Activated naive CD4-positive, alpha-beta T cell treated with anti-CD3 and anti-CD28 coated beads, Interleukin-2, amount 50 U/mL, for 72 hours (primary cell): ENCODE measurements at places on chromosomes 6 and 20. TPM values are rescaled to one million over a fixed set of nuclear protein-coding genes. Genes with fewer than 3 reads are reported as not detected.

The ANKEF1 gene
- total RNA-seq = 1.8 TPM

The PRDM13 gene
- not detected for total RNA-seq

DNA sequence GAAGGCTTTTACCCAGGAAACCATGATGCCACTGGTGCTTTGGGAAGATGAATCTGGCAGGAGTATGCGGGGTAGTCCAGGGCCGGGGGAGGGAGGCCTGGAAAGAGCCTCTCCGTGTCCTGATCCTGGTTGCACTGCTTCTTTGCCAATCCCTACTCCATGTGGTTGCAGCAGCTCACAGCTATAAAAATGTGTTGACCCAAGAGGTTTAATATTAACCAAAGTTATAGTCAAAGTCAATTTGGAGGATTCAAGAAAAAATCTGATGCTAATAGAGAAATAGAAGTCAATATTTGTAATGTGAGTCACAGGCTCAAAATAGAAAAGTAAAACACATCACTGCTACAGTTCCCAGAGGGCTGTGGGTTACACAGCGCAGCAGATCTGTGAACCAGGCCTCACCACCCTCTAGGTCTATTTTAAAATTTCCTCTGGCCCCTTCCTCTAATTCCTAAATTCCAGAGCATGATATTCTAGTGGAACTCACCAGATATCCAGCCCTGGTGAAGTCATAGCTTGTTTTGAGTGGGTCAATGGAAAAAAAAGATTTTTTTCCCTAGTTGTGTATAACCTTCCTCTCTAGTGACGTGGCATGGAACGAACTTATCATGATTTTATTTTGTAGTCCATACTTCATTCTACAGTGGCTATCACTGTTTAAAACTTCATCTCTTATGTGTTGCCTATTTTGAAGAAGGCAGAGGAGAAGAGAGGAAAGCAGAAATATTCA lies 63.2 kb upstream of the BMP2 start:
- no peak for DNase-seq

GRCh38 chr6:144690133-144690532 lies 405.0 kb downstream of the UTRN start:
- no peak for DNase-seq

DNA sequence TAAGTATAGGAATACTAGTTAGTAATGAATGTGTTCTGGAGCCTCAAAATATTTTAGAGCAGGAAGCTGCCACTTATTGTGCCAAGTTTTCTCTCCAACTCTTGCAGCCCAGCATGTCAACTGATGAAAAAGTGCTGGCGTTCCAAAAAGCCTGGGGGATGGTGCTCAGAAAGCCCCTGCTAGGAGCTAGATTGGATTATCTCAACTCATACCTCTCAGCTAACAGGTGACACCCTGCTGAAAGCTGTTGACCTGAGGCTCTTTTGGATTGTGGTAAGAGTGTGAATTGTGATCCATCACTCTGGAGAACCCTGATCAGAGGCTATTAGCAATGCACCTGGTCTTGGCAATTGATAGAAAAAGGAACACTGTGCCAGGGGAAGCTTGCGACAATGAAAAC lies 580.4 kb downstream of the EYS start:
- DNase-seq = no peak

DNA sequence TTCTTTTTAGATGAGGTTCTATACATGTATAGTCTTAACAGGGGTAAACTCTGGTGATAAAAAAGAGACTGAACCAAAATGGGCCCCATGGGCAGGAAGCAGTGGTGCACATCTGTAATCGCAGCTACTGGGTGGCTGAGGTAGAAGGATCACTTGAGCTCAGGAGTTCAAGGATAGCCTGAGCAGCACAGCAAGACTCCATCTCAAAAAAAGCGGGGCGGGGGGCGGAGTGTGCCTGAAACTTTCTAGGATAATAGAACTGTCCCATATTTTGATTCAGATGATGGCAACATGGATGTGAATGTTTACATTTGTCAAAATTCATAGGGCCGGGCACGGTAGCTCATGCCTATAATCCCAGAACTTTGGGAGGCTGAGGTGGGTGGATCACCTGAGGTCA lies 48.8 kb upstream of the TAF8 start:
- no peak for DNase-seq

GRCh38 chr6:21885532-21886114 lies 292.1 kb downstream of the SOX4 start:
- no peak for DNase-seq

DNA sequence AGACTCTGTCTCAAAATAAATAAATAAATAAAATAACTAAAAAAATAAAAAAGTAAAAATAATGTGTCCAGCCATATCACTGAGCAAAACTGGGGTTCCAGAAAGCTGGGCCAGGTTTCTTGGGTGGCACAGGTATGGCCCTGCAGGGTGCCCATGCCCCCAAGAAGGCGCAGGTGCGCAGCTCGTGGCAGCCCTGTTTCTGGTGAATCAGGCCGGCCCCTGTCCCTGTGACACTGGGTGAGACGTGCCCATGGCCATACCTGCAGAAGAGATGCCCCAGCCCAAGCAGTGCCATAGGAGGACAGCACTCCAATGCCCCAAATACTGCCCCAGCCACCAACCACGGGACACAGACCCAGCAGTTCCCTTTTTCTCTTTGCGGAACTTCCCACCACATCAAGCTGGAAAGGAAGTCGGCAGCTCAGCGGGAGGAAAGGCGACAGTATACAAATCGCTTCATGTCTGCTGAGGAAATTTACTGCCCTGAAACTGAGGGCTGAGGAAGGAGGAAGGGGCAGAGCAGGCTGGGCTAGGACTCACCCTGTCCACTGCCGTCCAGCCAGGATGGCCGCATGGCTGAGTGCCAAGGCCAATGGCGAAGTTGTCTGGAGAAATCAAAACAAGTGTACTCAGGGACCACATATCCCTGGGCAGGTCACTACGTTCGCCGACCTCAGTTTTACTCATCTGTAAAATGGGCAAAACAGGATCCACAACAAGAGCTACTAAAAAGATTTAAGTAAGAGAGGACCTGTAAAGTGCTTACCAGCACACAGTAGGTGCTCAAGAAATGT lies 55.4 kb downstream of the PREX1 start:
- DNase-seq = no peak

DNA sequence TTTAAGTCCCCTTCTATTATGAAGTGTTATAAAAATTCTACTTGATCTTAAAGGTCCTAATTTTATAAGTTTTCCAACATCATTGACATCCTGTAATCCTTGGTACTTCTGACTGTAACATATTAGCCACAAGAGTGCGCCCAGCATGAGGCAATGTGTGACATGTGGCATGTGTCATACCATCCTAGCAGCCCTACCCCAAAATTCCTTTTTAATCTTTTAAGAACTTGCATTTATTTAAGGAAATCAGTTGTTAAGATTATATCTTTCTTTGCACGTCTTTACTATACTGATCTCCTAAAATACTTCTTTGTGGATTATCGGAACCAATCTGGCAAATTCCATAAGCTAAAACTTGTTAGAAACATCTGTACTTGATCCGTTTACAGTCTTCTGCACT lies 167.1 kb upstream of the SLC24A3 start:
- DNase-seq = no peak

GRCh38 chr6:29974901-29975560 lies 32.7 kb downstream of the HLA-A start:
- DNase-seq = no peak

DNA sequence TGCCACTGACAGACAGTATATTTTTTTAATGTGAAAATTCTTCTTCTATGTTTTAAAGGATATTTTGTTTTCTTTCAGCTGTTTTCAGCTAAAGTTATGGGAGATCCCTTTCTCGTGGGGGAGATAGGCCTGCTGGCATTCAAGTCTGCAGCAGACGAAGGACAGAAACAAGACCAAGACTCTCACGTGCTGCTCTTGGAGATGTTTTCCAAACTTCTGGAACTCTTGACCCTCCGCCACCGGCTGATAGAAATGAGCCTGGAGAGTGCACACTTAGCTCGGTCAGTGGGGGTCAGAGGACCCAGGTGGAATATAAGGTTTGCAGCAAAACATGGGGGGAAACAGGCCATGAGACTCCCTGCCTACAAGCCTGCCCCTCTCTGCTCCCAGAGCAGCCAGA lies 120.5 kb downstream of the CD164 start:
- DNase-seq = no peak

GRCh38 chr6:165049362-165049761 lies 260.0 kb downstream of the C6orf118 start:
- DNase-seq = peak; percentile 50

DNA sequence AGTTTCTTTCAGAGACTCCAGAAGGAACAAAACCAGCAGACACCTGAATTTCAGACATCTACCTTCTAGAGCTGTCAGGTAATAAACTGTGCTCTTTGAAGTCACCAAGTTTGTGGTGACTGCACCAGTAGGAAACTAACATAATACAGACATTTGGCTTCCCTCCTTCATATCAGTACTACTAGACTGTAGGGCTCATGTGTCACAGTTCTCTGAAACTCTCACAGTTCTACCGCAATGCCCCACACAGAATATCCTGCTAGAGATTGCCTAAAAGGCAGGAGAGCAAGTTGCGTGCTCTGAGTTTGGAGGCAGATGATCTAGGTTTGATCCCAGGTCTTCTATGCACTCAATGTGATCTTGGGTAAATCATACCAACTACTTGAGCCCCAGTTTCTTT lies 205.0 kb upstream of the LRFN2 start:
- no peak for DNase-seq

GRCh38 chr6:159062564-159062945 lies 17.8 kb upstream of the TAGAP start:
- DNase-seq = no peak
